ENCODE measurements at places on chromosomes 4 and X. TPM values are rescaled to one million over a fixed set of nuclear protein-coding genes. Genes with fewer than 3 reads are reported as not detected.

The MAGEB17 gene
- 2.4 TPM for total RNA-seq

The F11 gene
- total RNA-seq = not detected

The INTS6L gene
- total RNA-seq = 8.1 TPM

- no peak for ATAC-seq
Observed at GRCh38 chr4:86730310-86730709, 118.9 kb downstream of the SLC10A6 start.

DNA sequence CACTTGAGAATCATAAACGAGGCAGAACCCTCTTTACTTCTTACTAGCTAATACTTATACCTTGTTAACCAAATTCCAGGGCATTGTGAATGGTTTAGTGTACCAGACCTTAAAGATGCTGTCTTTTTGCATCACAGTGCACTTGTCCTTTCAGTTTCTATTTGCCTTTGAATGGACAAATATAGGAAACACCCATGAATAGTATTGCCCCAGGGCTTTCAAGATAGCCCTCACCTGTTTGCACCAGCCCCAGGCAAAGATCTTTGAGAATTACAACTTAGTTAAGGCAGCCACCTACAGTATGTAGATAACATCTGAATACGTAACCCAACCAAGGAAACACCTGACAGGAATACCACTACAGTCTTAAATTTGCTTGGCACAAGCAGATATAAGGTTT, 60.8 kb upstream of the CT45A1 start:
- ATAC-seq = no peak

- ATAC-seq = peak; percentile 57
Observed at GRCh38 chr4:85725721-85726170, 250.8 kb downstream of the ARHGAP24 start.

The ETDB gene
- not detected for total RNA-seq
